Ovary (tissue), 10 donors: ENCODE measurements at places on chromosomes 6 and 20. TPM values are rescaled to one million over a fixed set of nuclear protein-coding genes. Genes with fewer than 3 reads are reported as not detected.

Gene PGC
- not detected for polyA plus RNA-seq

Gene FAM50B
- polyA plus RNA-seq, result 8.1 TPM

GRCh38 chr6:25280344-25281074, 1.3 kb downstream of the CARMIL1 start:
- DNase-seq, result no peak

GRCh38 chr6:106094261-106094963, 8.3 kb downstream of the PRDM1 start:
- DNase-seq, result no peak

Gene RIPOR3
- 9.6 TPM for polyA plus RNA-seq

Gene CCN6
- not detected for polyA plus RNA-seq
